ENCODE measurements at places on chromosomes 2 and 18.

- DNase-seq, result no peak
Observed at GRCh38 chr18:70428439-70428838, 139.6 kb downstream of the SOCS6 start.

- no peak for DNase-seq
Observed at GRCh38 chr2:159095813-159096212, 127.4 kb downstream of the TANC1 start.

GRCh38 chr2:123935405-123935804 is 89.7 kb upstream of the CNTNAP5 start:
- DNase-seq, result no peak

DNA sequence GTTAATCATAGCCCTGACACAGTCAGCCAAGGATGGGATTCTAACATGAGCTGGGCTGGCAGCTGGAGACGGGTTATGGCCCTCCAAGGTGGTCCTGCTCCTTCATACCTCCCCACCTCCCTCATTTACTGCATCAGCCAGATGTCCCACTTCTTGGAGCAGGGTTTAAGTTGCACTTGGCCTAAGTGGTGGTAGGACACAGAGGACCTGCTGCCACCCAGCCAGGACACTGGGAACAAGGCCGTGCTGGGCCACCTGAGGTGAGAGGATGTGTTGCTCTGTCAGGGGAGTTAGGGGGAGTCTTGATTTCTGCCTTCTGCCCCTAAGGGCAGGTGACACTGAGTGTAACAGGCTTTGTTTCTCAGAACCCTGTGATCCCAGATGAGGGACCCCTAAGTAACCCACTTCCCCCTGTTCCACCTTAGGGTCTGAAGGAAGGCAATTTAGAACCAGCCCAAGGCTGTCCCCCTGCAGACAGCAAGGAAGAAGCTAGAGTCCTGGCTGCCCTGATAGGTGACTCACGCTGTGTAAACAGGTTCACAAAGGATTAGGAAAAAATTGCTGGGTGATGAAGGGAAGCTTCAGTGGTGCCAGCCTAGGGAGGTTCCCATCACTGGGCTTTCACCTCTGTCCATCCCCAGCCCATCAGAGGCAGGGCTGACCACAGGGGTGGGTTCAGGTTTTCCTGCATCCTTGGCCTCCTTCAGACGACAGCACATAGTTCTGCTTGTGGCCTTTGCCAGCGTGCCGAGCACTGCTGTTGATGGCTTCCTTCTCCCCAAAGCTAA is 114.3 kb upstream of the MCFD2 start:
- DNase-seq, result no peak

GRCh38 chr2:54065411-54065810 is 50.0 kb upstream of the ACYP2 start:
- DNase-seq, result no peak

- DNase-seq, result no peak
Observed at GRCh38 chr18:49212819-49213218, 247.6 kb downstream of the DYM start.

DNA sequence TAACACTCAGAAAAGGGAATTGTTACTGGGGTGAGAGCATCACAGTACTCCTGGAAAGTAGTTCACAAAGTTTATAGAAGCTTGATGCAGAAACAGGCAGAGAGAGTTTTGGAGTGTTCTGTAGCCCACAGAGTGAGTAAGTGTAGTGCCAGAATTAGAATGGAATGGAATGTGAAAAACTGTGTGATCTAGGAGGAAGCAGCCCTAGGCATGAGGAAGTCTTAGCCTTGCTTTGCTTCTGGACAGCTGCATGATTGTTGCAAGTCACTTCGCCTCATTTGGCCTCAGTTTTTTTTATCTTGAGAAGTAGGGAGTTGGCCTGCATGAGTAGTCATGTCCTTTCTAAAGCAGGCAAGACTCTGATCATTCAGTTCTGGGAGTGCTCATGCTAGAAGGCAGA is 10.9 kb downstream of the SERPINB12 start:
- no peak for DNase-seq

DNA sequence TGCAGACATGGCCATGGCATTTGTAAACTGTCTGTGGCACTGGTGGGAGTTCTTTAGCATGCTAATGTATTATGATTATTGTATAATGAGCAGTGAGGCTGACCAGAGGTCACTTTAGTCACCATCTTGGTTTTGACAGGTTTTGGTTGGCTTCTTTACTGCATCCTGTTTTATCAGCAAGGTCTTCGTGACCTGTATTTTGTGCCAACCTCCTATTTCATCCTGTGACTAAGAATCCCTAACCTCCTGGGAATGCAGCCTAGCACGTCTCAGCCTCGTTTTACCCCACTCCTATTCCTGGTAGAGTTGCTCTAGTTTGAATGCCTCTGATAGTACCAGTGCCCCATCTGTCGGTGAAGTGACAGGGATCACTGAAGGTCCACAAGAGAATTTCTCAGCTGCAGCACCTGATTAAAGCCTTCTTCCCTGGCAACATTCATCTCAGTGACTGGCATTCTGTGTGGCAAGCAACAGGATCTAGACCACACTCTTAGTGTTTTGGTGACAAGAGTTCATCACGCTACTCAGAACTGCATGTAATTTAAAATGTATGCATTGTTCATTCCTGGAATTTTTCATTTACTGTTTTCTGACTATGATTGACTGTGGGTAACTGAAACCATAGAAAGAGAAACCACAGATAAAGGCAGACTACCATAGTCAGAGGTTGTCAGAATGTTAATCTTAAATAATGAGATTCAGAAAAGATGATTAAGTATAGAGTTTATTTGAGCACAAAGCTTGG is 43.0 kb upstream of the GPR39 start:
- no peak for DNase-seq

DNA sequence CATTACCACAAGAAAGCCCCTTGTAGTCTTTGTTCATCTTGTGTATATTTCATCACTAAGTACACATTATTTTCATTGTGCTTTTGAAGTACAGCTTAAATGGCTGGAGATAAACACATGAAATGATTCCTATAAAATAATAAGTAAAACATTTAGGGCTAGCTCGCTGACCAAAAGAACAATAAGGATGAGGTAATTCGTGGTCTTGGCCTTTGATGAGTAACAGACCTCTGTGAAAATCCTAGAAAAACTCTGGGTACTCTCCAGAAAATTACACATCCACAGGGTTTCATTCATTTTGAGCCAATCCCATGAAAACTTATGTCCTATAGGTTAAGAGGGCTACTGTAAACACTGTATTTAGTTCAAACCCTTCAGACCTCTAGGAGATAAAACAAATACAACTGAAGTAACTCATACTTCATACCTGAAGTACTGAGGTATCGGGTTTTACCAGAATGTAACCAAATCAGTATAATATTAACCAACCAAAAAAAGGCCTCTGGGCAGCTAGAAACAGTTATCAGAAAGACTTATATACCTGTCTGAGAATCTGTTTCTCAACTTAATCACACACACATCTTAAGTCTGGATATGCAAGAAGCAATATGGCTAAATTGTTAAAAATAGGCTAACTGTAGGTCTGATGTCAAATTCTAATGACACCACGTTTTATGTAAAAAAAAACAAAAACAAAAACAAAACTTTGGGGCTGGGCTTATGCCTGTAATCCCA is 31.0 kb downstream of the CFAP36 start:
- DNase-seq, result no peak

DNA sequence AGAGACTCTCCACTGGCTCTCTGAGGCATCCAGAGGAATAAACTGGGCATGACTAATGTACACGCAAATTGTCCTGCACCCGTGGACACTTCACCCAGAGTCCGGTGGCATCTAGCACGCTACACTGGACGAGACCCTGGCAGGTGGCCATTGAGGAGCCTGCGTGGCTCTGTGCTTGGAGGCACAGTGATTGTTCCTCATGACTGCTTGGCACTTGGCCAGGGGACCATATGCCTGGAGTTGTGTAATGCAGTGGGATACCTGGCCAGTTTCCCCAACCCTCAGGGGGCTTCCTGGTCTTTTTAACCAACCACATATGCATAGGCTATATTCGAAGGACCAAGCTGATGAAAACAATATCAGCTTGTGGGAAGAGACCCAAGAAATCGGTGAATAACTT is 66.6 kb downstream of the MTCL1 start:
- DNase-seq, result no peak

DNA sequence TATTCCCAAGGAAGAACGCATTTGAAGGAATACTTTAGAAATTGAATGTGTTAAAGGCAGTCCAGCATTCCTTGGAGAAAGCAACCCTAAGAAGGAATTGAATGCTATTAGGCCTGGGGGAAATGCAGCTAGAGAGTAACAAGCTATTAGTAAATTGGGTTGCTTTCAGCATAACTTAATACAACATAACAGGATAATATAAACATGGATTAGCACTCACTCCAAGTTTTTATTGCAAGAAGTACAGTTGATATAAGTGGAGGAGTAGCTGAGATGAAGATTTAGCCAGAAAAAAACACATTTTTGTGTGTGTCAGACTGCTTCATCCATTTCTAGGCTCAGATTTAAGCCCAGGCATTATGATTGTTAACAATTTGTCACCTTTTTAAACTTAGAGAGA is 314.6 kb downstream of the MEIS1 start:
- DNase-seq, result no peak

GRCh38 chr2:144548532-144549191 is 28.7 kb upstream of the ZEB2 start:
- DNase-seq, result no peak
